Dermis lymphatic vessel endothelial cell (primary cell): ENCODE measurements at places on chromosomes 2 and 18. TPM values are rescaled to one million over a fixed set of nuclear protein-coding genes. Genes with fewer than 3 reads are reported as not detected.

The THAP4 gene
- total RNA-seq: 33.7 and 34.5 TPM in 2 replicates

The STAT4 gene
- total RNA-seq: 0.22 and 0.26 TPM in 2 replicates

The EHD3 gene
- total RNA-seq: 6.6 and 10.8 TPM in 2 replicates

The IL1F10 gene
- not detected in 2 replicates for total RNA-seq

The AFG3L2 gene
- 36.5 and 42.6 TPM in 2 replicates for total RNA-seq

The NEUROD1 gene
- not detected in 2 replicates for total RNA-seq

The APOB gene
- under 0.01 TPM in 2 replicates for total RNA-seq

The CD302 gene
- total RNA-seq: 13.1 and 15.2 TPM in 2 replicates

The RESP18 gene
- not detected in 2 replicates for total RNA-seq

The CMPK2 gene
- 0.26 and 0.33 TPM in 2 replicates for total RNA-seq

The RFTN2 gene
- 7.3 and 14.0 TPM in 2 replicates for total RNA-seq

The TPO gene
- not detected in 2 replicates for total RNA-seq

The LAMA1 gene
- 0.09 and 0.22 TPM in 2 replicates for total RNA-seq

The MAL gene
- total RNA-seq: not detected in 2 replicates

The ATP6V1B1 gene
- total RNA-seq: not detected in 2 replicates

The TMEM198 gene
- total RNA-seq: under 0.01 TPM in 1 of 2 replicates, not detected in the other
